ENCODE measurements at places on chromosomes 7 and 10.

DNA sequence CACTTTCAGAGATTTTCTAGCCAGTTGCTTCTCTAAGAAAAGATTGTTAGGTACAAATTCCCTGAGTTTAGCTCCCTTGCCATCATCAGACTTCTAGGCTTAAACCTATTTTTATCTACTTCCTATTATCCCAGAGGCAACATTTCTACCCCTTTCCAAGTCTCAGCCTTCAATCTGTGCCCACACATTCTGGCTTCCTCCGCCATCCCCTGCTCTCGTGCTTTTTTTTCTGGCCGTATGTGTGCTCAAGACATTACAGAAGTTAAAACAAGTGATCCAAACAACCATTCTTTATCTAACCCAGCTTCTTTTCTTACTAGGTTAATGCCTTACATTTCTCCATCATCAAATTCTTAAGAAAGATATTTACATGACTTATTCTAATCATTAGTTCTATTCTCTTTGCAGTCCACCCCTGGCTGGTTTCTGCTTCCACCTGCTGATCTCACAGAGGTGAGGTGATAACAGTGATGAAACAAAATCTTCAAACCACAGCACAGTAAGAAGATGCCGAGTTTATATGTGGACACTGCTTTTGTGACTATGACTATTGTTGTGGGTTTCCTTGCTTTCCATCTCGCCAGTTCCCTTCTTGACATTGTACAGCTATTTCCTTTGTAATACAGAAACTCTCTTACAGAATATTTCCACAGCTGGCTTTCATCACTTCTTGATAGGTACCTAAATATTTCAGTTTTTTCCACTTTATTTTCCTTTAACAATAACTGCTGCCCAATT is 18.3 kb upstream of the CDK6 start:
- DNase-seq: no peak

- DNase-seq: peak; percentile 80
These were observed 27.8 kb downstream of the RHEB start for GRCh38 chr7:151491859-151492258.

DNA sequence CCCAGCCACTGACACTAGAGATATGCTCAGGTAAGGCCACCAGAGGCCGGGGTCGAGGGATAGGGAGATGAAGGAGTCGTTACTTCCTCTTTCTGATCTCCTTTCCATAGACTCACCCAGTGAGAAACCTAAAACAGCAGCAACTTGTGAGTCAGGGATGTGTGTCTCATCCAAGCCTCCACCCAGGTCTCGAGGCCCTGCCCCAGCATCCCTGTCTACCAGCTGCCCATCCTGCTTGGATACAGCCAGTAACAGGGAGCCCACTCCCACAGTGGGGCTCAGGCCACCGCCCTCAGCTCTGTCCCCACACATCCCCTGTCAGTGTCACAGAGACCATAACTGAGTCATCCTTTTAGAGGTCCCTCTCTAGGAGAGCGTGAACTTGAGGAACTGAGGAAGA is 49.6 kb upstream of the CHST15 start:
- DNase-seq: no peak

GRCh38 chr7:13834328-13834761 is 155.1 kb downstream of the ETV1 start:
- peak; percentile 16 for DNase-seq

- peak; percentile 47 for DNase-seq
These were observed 1.6 kb downstream of the BEND7 start for GRCh38 chr10:13526948-13527863.

DNA sequence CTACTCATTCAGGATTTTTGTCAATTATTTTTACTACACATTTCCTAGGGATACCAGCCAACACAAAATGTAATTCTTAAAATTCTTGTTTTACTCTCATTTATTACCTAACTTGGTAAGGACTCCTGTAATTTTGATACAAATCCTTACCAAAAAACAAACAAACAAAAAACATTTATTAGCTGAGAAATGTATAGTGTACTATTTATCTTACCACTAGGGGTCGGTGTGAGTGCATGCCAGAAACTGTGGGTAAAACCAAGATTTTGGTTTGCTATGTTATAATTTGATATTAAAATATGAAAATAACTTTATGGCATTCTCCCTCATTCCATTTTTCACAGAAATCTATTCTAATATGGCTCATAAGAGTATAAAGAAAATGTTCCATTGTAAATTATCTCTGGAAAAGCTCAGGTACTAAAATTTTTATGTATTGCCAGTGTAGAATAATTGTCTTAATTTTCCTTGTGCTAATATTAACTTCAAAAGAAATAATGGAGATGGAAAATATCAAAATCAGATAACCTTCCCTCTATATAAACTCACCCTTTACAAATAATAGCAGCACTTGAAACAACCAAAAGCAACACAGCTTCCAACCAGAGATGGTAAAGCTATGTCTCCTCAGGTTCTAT is 290.8 kb upstream of the PCDH15 start:
- peak; percentile 18 for DNase-seq

DNA sequence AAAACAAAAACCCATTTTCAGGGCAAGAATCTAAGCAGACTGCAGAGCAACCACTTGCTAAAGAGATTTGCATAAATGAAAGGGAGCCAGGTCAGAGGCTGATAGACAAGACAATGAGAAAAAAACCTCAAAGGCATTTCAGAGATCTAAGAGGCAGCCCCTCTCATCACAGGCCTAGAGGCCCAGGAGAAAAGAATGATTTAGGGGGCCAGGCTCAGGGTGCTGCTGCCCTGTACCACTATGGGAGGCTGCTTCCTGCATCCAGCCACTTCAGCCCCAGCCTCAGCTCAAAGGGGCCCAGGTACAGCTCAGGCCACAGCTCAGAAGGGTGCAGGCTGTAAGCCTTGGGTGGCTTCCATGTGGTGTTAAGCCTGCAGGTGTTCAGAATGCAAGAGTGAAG is 3.7 kb upstream of the DNAJC12 start:
- no peak for DNase-seq

DNA sequence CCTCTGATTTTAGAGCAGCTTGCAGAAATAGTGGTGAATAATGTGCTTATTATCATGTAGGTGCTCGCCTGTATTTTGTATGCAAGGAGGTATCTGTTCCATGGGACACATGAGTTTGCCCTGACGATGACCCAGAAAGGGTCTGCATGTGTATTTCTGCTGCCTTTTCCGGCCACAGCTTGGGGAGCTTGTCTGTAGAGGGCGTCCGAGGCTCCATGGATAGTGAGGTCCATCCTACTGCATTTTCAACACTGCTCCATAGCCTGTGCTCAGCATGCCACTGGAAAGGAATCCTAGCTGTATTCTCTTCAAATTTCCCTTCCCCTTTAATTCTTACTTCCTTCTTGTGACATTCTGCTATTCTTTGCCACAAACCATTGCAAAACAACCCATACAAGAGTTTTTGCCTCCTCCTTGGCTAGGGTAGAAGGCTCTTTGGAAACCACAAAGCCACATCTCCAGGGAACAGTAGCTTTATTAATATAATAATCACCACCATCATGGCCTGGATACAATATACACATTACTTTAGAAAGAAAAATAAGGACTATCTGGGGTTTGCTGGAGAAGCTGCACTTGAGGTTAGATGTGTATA is 127.7 kb downstream of the DYNC1I1 start:
- no peak for DNase-seq

DNA sequence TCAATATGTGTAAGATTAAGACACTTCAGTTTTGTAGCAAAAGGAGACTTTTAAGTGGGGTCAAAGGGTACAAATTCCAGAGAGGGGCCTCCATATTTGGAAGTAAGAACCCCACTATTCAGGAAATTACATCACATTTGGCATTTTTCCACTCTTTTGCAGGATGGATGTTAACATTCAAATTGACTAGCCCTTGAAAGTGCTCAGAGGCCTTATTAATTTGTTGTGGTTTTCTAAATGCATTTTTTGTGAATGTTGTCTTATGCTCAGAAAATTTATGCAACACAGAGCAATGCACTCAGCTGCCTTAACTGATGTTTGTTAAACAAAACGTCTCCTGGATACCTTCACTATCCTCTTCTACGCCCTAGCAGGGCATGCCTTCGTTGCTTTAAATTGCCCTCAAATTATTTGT is 50.9 kb upstream of the PDLIM1 start:
- DNase-seq: peak; percentile 29

GRCh38 chr7:18426564-18427226 is 68.9 kb upstream of the HDAC9 start:
- peak; percentile 42 for DNase-seq

- DNase-seq: no peak
These were observed 38.4 kb downstream of the KLF6 start for GRCh38 chr10:3746634-3747033.

DNA sequence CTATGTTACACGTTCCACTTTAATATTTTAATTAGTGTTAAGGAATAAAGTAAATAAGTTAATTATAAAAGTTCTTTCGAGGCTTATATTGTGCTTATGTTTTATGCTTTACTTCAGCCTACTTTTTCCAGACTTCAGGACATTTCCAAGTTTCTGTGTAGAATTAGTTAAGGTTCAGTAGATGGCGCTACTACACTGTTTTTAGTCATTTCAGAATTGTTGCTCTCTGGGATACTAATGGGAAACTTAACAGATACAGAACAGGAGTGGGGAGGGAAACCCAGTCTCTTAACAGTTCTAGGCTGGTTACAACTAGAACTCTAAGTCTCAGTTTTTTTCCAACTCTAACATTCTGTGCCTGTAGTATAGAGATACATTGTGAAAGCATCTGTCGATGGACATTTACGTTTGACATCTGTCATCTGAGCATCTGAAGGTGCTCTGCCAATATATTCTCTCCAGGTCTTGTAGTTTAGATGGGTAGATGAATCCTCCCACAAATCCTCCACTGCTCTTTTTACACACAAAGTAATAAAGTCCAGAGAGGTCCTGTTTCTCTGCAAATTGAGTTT is 56.8 kb upstream of the FAM171A1 start:
- DNase-seq: peak; percentile 89

DNA sequence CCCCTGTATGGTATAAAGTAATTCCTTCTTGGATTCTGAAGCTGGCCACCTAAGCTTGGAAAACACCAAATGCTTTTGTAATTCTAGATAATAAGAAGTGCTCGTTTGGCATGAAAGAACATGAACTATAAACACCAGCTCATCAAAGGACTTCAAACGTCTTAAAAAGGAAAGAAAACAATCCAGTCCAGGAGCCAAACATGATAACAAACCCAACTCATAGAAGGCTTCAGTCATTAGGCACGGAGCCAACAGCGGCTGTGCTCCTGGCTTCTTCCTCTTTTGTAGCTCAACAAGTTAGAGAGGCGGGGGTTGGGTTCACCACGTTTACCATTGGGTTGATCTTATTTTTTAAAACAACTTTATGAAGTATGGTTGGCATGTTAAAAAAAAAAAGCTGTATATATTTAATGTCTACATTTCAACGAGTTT is 56.4 kb upstream of the ECHDC3 start:
- DNase-seq: peak; percentile 11

GRCh38 chr10:119439922-119440321 is 102.6 kb downstream of the RGS10 start:
- DNase-seq: peak; percentile 6

DNA sequence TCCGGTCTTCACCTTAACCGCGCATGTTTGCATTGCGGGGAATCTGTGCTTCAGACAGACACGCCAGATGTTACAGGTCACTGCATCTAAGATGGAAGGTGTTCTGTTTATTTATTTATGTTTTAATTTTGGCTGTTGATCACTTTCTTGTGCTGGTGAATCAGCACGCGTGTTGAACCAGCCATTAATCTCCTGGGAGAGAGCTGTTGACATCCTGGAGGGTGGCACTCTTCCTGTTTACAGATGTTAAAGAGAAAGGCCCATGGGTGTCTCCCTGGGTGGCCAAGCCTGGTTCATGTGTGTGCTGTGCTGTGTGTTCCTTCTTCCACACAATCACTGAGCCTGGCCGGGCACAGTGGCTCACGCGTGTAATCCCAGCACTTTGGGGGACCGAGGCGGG is 355.3 kb downstream of the PAXIP1 start:
- DNase-seq: no peak

DNA sequence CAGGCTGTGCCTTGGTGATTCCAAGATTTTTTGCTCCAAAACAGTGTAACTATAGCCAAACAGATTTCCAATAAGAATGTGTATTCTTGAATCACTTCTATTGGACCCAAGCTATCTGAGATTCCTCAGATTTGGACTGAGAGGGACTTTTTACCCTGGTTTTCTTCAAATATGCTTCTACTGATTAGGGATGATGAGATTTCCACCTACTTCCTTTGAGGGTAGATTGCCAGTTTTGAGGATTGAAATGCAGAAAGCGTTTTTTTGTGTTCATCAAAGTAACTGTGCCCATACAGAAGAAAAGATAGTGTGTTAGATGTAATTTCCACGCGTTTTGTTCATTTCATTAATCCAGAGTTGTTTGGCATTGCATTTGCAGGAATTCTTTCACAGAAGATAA is 144.9 kb downstream of the CPED1 start:
- DNase-seq: no peak

- DNase-seq: peak; percentile 59
These were observed 36.2 kb downstream of the COX15 start for GRCh38 chr10:99695761-99696160.

GRCh38 chr7:27739301-27739908 is 557 bp upstream of the TAX1BP1 start:
- DNase-seq: no peak

DNA sequence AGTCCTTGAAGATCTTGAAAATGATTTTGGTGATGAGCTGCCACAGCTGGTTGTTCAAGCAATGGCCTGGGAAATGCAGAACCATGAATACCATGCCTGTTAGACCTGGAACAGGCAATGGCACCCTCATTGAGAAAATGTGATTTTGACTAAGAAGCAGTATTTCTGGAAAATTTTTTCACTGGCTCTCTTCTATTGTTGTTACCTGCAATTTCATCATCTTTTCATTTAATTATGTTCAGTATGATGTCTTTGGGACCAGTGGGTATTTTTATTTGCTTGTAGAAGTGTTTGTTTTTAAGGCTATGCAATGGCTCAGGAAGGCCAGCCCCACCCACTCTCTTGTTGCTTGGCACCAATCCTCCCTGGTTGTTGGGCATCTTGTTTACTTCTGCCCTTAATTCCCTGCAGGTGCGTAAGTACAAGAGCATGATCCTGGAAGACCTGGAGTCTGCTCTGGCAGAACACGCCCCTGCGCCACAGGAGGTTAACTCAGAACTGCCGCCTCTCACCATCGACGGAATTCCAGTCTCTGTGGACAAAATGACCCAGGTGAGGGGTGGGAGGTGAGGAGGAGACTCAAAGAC is 78.6 kb downstream of the NRF1 start:
- no peak for DNase-seq
